ENCODE measurements at places on chromosomes 12 and 14.

GRCh38 chr12:14935031-14935430 lies 3.3 kb downstream of the ERP27 start:
- DNase-seq = no peak

- DNase-seq = no peak
Observed at GRCh38 chr14:73255693-73256225, 18.5 kb downstream of the PAPLN start.

- DNase-seq = no peak
Observed at GRCh38 chr12:132834181-132834711, 5.6 kb upstream of the GOLGA3 start.

GRCh38 chr12:124808272-124808671 lies 55.4 kb downstream of the SCARB1 start:
- no peak for DNase-seq

DNA sequence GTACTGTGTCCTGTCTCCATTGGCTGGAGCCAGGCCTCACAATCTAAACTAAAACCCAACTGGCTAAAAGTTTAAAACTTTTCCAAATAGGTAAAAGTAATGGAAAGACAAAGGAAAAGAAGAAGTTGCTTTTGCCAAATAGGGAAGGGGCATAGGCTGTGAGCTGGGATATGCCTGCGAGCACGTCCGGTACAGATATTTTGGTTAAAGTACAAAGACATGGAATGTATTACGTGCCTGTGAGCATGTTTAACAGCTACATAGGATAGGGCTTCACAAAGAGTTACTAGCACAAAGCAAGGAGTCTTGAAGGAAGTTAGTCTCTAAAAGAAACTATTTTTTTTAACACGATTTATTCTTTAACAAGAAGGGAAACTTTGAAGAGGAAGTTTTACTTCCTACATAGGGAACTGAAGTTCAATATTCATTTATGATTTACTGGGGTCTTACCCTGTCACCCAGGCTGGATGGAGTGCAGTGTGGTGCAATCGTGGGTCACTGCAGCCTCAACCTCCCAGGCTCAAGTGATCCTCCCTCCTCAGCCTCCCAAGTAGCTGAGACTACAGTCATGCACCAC lies 41.9 kb upstream of the INF2 start:
- no peak for DNase-seq

DNA sequence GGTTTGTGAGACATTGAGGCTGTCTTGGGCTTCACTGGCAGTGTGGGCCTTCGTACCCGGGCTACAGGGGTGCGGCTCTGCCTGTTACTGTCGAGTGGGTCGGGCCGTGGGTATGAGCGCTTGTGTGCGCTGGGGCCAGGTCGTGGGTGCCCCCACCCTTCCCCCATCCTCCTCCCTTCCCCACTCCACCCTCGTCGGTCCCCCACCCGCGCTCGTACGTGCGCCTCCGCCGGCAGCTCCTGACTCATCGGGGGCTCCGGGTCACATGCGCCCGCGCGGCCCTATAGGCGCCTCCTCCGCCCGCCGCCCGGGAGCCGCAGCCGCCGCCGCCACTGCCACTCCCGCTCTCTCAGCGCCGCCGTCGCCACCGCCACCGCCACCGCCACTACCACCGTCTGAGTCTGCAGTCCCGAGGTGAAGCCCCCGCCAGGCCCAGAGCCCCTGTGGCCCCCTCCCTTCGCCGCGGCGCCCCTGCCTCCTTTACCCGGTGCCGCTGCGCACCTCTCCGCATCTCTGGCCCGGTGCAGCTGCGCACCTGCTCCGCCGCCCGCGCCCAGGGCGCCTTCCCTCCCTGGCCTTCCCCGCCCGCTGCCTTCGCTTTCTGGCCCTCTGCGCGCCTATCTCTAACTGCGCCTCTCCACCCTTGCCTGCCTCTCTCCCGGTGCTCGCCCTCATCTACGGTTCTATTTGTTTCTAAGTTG lies at the start of gene ENO2:
Gene ENO2, plus strand, starts transcription at position 335 of the 701 bp plus-strand sequence. CDS start 1,253 bp downstream, outside the sequence.
- no peak for DNase-seq

DNA sequence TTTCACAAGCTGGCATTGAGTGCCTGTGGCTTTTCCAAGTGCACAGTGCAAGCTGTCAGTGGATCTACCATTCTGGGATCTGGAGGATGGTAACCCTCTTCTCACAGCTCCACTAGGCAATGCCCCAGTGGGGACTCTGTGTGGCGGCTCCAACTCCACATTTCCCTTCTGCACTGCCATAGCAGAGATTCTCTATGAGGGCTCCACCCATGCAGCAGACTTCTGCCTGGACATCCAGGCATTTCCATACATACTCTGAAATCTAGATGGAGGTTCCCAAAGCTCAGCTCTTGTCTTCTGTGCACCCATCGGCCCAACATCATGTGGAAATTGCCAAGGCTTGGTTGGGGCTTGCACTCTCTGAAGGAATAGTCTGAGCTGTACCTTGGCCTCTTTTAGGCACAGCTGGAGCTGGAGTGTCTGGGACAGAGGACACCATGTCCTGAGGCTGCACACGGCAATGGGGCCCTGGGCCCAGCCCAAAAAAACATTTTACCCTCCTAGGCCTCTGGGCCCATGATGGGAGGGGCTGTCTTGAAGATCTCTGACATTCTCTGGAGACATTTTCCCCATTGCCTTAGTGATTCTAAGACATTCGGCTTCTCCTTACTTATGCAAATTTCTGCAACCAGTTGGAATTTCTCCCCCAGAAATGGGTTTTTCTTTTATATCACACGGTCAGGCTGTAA lies 313.3 kb upstream of the SFSWAP start:
- DNase-seq = no peak

DNA sequence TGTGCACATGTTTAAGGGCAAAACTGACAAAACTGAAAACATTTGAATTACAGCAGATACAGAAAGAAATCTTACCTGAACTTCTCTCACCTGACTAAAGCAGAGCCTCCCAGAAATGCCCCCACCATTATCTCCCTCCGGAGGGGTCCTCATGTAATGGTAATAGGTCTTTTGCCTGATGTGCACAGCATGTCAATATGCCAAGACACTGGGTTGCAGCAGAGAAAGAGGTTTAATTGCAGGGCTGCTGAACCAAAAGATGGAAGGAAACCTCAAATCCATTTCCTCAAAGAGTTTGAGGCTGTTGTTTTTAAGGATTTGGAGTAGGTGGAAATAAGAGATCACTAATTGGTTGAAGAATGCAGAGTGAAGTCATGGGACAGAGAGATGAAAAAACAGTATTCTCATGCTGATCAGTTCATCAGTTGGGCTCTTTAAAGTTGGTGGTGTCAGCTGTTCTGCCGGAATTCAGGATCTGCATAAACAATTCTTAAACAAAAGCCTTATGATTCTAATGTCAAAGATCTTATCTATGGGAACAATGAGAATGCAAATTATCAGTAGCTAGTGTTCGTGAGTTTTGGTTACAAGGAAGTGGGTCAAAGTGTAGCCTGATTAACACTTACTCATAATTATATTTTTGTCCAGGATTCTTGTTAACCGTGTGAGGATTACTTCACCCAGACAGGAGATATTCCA lies 18.2 kb downstream of the ANG start:
- no peak for DNase-seq

DNA sequence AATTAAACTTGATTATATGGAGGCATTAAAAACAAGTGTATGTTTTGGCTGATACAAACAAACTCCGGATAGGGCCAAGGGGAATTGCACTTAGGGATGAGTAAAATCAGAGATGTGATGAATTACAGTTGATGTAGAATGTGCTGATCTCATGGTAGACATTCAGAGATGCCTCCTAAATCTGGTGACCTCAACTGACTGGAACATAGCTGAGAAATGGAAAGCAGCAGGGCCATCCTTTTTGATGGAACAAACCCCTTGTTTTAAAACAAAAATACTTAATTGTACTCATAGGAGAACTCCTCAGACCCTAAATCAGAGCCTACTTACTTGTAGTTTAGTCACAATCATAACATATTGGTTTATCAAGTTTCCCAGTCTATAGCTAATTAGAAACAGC lies 122.8 kb downstream of the C12orf75 start:
- DNase-seq = no peak
